ENCODE measurements at places on chromosomes 12 and 14.

DNA sequence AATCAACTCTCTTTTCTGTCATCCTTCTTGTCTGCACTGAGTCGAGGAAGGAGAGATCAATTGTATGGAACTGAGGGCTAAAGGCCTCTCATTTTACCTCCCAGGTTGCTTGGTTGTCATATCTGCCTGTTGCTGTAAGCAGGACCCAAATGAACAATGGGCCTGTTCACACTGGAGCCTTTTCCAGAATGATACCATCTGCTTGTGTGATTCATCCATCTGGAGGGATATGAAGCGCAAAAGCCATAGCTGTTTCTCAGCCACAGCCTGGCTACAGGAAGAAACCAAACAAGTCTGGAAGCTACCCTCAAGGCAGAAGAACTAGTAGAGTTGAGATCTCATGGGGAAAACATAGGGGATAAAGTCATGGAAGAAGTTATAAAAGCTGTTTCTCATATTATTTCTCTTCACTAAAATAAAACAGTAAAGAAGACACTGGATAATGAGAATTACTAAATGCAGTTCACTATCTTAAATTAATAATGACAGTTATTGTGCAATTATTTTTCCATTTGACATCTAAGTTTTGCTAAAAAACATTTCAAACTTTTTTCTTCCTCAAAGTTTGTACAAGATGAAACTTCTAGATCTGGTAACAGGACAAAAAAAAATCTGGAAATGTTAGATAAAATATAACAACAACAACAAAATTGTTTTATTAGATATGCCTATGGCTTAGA is 106.3 kb downstream of the SPTSSA start:
- no peak for DNase-seq

GRCh38 chr14:44112774-44113460 is 394.2 kb downstream of the FSCB start:
- no peak for DNase-seq

- DNase-seq = no peak
Measured at GRCh38 chr12:131209082-131210070, 255.7 kb downstream of the ADGRD1 start.

GRCh38 chr12:75837700-75838099 is 193.9 kb downstream of the PHLDA1 start:
- no peak for DNase-seq

- no peak for DNase-seq
Measured at GRCh38 chr12:103933237-103933636, 3.0 kb downstream of the HSP90B1 start.
